NCI-H526 treated with DMSO at 0.1 percent for 48 hours (cell line): ENCODE measurements at places on chromosomes 11 and 22.
A peak's percentile ranks its signal among the peaks of the same experiment; 100 is the strongest.

DNA sequence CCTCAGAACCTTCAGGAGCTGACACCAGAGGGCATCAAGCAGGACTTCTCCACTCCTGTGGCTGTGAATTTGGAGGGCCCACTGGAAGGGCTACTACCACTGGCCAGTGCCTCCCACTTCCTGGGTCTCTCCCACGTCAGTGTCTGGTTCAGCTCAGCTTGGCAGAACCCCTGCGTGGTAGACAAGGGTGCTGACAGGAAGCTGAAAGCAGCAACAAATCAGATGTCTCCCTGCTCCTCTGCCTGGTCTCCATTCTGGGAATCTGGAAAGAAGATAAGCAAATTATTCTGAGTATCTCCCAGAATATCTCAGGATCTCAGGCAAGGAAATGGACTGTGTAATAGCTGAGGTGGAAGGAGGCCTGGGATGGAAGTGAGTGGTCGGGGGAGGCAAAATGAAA is 61.5 kb downstream of the TMPRSS5 start:
- DNase-seq, result no peak

- DNase-seq, result no peak
These were observed 3.7 kb upstream of the CD44 start for GRCh38 chr11:35135222-35135621.

DNA sequence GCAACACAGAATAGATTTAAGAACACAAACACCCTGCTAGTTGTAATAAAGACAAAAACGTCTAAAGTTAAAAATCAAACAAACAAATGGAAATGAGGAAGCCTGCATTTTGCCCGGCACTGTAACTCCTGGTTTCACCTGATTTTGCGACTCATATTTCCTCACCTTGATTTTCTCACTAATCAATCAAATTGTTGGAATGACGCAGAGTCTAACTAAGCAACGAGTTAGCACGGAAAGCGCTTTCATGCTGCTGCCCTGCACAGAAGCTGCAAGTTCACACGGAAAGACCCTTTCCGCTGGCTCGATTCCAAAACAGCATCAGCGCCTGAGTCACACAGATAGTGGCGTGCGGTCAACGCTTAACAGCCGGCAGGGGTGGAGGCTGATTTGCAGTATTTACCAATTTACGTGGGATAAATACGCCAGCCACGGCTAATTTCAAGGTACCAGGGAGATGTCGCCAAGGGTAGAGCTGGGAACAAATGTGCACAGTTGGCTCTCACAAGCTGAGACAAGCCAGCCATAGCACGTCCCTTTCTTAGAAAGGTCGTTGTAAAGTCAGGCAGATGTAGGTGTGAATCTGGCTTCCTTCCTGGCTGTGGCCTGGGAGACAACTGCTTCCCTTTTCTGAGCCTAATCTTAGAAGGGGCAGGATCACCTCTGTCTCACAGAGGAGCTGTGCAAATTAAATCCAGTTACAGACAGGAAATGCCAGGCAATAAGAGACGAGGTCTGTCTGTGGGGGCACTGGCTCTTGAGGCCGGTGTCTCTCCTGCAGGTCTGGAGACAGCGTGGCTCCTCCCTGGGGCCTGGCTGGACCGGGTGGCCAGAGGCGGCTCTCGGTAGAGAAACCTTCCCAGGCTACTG is 76.9 kb upstream of the TTLL12 start:
- DNase-seq, result no peak

DNA sequence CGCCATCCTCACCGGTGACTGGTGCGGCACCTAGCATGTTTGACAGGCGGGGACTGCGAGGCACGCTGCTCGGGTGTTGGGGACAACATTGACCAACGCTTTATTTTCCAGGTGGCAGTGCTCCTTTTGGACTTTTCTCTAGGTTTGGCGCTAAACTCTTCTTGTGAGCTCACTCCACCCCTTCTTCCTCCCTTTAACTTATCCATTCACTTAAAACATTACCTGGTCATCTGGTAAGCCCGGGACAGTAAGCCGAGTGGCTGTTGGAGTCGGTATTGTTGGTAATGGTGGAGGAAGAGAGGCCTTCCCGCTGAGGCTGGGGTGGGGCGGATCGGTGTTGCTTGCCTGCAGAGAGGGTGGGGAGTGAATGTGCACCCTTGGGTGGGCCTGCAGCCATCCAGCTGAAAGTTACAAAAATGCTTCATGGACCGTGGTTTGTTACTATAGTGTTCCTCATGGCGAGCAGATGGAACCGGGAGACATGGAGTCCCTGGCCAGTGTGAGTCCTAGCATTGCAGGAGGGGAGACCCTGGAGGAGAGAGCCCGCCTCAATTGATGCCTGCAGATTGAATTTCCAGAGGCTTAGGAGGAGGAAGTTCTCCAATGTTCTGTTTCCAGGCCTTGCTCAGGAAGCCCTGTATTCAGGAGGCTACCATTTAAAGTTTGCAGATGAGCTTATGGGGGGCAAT is 1.1 kb downstream of the NEAT1 start:
- DNase-seq, result peak; percentile 28

DNA sequence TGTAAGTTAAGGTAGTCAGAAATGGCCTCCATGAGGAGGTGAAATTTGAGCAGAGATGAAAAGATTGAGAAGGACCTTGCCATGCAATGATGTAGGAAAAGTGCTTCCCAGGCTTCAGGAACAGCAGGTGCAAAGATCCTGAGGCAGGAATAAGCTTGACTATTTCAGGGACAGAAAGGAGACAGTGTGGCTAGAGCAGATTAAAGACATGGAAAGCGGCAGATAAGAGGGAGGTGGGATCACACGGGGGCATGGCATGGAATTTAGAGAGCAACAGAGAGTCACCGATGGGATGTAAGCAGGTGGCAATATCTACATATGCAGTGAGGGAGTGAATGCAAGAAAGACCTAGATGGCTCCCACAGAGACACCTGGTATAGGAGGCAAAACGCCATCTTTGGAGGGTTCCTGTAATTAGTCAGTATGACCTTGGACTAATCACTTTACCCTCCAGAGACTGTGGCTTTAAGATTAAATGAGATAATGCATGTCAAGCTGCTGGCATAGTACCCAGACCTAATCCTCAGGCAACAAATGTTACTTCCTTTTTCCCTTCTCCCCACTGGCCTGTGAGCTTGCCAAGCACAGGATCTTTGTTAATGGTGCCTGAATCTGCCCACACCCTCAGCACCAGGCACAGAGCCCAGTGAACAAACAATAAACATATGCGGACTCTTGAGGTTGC is 24.6 kb upstream of the ACER3 start:
- no peak for DNase-seq

DNA sequence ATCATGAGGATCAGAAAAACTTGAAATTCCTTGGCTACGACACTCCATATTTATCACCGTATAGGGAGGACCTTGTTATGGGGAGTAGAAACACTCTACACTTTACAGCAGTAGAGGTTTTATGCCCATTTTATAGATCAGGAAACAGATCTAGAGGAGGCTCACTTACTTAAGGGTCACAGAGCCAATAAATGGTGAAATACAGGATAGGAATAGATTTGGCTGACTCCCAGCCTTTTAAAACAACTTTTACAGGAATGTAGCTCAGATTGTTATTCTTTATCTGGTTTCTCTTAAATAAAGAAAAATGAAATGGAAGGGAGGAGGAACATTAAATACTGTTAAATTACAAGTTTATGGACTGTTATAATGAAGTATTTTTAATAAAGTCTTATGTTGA is 14.8 kb downstream of the FBXO7 start:
- no peak for DNase-seq

- DNase-seq, result no peak
These were observed 2.5 kb upstream of the PRRG4 start for GRCh38 chr11:32827276-32827675.

- no peak for DNase-seq
These were observed 6.9 kb downstream of the TRABD start for GRCh38 chr22:50192436-50193204.

- DNase-seq, result no peak
These were observed 80.7 kb upstream of the NAV2 start for GRCh38 chr11:19631712-19632498.

DNA sequence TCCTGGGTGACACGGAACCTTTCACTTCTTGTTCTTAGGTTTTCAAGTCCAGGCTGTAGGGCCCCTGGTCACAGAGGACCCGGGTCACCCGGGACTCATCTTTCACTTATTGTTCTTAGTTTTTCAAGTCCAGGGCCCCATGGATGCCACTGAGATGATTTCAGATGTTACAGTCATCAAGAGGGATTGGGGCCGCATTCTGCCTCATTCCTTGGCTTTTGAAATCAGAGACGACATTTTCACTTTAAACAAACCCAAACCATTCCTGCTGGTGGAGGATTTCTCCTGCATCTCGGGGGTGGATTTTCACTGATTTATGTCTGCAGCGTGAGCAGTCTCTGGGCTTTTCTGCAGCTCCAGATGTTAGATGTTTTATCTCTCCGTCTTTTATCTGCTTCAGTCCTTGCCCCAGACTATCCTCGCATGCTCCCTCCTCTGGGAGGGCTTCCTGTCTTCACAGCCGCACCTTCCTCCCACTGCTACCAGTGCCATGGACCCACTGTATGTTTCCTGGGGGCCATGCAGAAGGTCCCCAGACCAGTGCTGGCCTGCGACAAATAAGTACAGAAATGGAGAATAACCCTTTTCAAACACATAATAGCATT is 27.4 kb downstream of the FBLN1 start:
- no peak for DNase-seq

DNA sequence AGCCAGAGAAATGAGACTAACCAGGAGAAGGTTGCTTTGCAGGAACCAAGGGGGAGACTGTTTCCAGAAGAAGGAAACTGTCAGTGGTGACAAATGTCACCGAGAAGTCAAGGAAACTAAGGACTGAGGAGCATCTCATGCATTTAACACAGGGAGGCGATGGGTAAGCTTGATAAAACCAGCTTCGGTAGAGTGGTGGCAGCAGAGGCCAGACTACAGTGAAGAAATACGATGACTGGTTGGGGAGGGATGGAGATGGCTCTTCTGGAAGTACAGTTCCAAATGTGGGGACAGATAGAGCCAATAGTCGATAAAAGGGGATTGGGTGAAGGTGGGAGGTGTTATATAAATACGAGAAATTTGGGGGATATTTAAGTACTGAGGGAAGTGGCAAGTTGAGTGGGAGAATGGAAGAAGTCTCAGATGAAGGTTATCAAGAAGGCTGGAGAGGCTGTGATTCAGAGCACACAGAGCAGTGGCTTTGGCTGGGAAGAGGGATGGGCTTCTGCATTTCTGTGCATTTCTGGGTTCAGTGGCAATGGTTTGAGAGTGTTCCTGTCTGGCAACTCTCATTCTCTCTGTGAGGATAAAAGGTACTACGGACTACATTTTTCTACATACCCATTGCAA is 29.2 kb downstream of the SC5D start:
- peak; percentile 85 for DNase-seq

GRCh38 chr11:12968101-12968500 is 41.0 kb upstream of the RASSF10 start:
- DNase-seq, result no peak

DNA sequence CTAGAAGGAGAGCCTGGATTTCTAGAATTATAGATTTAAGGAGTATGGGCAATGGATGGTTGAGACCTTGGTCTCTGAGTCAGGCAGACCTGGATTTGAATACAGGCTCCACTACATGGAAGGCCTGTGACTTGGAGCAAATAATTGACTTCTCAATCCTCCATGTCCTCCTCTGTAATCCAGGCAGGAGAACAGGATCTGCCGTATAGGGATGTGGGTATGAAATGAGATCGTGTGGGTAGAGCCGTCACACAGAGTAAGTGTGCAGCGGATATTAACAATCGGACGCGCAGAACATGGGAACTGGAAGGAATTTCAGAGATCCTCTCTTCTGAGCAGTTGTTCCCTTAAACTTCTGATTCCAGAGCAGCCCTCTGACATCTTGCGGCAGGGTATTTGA is 11.5 kb upstream of the TMPRSS13 start:
- no peak for DNase-seq

- DNase-seq, result peak; percentile 10
These were observed 49.9 kb upstream of the LDLRAD3 start for GRCh38 chr11:35893796-35894475.

DNA sequence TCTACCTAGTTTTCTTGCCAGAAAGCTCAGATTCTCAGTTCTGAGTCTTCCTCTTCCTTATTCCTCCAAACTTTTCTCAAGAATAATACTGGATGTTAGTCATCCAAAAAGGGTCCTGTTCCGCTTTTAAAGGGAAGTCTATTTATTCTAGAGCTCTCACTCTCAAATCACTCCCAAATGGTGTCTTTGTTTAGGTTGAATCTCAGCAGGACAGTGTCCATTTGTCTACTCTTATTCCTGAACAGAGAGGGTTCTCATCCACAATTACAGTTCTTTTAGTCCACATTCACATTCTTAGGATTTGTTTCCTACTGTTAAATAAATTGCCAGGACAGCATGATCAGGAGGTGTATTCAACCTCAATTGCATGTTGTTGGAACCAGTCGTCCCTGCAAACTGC is 61.3 kb downstream of the MUC15 start:
- no peak for DNase-seq

GRCh38 chr22:50607659-50608020 is 7.0 kb downstream of the MAPK8IP2 start:
- DNase-seq, result no peak

DNA sequence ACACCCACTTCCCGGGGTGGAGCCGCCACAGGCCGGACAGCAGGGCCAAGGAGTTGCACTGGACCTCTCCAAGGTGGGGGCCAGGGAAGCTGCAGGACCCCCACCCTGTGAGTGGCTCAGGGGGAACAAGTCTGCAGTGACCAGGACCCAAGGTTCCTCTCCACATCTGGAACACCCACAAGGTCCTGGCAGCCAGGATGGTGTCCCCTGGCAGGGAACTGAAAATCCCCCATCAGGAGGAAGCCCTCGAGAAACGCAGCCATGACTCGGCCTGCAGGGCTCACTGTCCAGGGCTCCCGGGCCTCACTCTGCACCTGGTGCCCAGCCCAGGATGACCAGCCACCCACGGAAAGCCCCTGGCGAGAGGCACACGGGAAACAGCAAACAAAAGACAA is 11.5 kb downstream of the RNH1 start:
- no peak for DNase-seq

GRCh38 chr11:130064596-130064995 is 5.1 kb upstream of the APLP2 start:
- DNase-seq, result no peak

DNA sequence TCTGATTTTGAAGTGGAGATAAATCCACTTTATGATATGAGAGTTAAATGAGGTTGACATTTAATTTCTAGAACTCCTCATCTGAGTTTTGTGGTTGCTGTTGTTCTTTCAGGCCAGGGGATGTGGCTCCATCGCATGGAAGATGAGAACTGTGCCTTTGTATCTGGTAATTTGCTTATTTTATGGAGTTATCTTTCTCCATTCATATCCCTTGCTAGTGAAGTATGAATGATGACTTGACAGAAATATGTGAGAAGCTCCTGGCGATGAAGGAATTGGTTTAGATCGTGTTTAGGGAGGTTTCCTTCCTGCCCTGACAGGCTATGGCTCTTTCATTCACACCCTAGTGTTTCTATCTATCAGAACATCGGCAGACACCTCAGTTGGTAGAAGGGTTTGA is 393.7 kb downstream of the ETS1 start:
- DNase-seq, result no peak
